ENCODE measurements at places on chromosomes 4 and X. TPM values are rescaled to one million over a fixed set of nuclear protein-coding genes. Genes with fewer than 3 reads are reported as not detected.

GRCh38 chr4:103197765-103198110, 405 bp downstream of the CENPE start:
- no peak for DNase-seq

DNA sequence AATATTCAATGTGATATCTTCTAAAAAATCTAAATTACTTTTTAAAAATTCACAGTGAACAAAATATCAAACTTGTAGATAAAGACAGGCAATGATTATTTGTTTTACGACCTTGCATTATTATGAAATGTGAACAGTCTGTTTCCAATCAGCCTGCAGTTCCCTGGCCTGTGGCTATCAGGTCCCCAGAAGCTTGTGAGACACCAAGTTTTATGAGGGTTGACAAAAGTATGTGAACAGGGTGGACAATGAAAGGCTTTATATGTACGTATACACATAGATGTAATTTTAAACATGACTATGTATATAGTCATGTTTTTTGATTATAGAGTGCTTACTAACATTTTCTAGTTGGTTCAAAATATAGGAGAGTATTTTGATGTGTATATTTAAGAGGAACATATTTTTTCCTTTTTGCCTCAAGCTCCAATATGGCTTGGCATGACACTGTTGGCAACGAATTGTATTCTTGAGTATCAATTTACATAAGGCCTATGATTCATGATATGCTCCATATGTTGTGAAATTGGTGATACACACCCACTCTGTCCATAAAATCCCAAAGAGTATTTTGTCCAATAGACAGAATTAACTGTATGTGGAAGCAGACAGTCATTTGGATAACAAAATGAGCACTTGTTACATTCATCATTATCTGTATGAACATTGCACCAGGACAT, 55.7 kb downstream of the BTC start:
- DNase-seq = no peak

DNA sequence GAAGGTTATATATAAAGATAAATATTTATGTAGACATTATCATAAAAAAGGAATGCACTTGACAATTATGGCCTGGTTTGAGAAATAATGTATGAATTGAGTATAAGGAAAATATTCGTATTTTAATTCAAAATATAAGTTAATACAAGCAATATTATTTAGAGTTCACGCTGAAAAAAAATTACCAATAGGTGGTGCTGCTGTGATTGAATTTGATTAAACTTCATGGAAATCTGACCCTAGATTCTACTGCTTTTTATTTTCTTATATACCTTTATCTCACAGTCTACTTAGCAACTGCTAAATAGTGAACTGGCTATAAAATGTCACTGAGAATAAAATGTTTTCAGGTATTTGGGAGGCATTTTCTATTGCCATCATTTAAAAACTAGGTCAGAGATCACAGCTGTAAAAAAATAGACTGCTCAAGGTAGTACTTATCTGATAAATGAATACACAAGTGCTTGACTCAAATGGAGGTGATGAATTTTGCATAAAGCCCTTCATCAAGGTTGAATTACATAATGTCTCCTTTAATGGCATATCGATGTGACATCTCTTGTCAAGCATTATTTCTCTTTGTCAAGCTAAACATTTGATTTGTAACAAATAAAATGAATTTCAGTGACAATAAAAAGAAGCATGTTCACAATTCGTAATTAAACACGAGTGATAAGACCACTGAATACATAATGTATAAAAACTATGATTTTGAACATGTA, 1638.8 kb upstream of the PCDH7 start:
- no peak for DNase-seq

- no peak for DNase-seq
Observed at GRCh38 chr4:55446578-55446922, 50.8 kb downstream of the TMEM165 start.

DNA sequence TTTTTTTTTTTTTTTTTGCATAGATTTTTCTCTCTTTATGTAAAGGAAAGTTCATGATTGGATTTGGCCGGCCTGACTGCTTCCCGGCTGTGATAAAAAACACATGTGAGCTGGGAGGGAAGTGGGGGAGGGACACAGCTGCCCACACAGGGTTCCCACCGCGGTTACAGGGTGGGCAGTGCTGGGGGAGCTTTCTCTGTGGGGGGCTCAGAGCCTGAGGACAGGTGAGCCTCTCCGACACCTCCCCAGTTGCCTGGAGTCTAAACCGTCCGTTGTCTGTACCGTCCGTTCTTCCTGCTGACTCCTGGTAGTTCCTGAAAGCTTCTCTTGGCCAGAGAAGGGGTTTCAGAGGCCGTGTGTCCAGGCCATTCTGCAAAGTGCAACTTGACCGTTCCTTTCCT, 21.8 kb downstream of the SHOX start:
- no peak for DNase-seq

Gene LIMCH1
- 34.6 TPM for total RNA-seq

Gene TCEAL7
- total RNA-seq = 11.1 TPM

Gene TLR10
- 1.3 TPM for total RNA-seq

Gene CT45A10
- total RNA-seq = not detected
